ENCODE measurements at places on chromosomes 11 and 22.

DNA sequence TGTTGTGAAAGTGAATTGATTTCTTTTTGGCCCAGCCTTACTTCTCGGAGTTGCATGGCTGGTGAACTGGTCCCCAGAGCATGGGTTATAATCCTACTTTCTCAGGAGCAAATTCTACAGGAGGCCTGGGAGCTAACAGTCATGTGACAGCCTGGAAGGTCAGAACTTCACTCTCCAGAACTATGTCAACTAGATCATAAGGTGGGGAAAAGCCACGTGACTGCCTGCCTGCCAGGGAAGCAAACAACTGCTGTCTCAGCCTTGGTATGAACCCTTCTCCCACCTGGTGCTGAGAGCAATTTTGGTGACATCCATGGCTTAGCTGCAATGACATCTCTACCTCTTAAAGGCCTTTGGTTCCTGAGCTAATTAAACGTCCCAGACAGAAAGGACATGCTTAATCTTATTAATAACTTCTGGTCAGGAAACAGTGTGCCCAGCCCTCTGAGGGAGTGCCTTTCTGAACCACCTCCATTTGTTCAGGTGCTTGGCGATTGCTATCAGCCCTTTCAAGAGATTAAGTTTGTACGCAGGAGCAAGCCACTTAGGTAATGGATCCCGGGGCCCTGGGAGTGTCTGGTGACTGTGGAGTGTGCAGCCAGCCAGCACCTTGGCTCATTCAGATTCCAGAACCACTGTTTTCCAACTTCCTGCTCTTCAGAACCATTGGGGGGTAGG, 1.4 kb upstream of the CREB3L1 start:
- DNase-seq = no peak

DNA sequence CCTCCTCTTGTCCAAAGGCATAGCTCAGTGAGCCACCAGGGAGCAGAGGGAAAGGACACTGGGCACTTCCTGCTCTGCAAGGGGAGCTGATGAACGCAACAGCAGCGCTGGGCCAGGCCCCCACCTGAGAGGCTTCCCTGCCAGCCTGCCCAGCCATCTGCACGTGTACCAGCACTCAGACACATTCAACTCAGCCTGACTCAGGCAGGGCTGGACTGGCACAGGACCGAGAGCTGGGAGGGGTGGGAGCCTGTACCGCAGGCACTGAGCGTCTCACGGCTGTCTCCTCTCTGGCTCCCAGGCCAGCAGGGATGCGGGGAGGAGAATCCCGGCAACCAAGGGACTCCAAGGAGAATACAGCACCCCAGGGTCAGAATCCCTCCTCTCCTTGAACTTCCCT, 411.8 kb downstream of the CTTN start:
- no peak for DNase-seq

DNA sequence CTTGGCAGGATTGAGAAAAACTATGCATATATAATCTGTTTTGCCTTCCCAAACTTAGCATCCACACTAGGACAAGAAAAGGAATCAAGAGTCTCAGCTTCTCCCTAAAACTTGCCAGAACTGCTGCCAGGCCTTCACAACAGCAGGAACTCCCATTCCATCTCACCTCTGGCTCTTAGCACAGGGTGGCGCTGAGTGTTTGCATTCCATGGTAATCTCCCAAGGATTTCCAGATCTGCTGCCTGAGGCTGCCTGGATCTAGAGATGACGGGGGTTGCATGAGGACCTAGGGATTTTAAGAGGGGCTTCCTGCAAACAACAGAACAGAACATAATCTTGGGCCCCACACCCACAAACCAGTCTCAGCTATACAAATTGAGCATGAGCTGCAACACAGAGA, 87.1 kb upstream of the OPCML start:
- DNase-seq = no peak

DNA sequence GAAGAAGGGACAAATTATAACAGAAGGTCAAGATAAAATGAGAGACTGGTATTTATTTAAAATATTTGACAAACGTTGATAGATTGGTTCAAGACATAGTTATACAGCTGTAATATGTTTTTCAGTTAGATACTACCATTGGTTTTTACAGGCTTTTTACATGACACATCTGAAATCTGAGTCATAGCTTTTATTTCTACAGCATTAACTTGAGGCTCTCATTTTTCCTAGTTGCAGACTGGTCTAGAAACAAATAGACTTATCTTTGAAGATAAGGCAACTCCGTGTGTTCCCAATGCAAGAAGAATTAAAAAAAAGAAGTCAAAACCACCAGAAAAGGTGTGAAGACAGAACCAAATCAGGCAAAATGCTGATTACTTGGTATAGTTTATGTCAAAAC, 31.3 kb downstream of the CEP57 start:
- no peak for DNase-seq

DNA sequence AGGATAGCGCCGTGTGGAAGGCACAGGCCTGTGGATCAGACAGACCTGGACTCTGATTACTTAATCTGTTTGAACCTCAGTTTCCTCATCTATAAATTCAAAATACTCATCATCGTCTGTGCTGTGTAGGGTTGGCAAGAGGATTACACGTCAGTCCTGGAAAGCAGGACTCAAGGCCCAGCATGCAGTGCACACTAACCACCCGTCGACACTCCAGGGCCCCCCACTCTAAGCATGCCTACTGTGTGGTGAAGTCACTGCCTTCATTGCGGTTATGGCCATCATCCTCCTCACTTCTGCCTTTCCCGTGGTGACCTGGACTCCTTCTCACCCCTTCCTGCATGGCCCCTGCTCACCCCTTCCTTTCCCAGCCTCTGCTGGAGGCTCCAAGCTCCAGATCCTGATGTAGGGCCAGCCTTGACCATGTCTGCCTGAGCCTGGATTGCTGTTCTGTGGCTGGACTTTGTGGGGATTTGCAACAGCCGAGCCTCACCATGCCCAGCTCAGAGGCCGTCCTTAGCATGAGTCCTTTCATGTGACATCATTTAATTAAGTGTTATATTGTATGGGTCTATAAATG, 1158.0 kb downstream of the TBC1D22A start:
- DNase-seq = no peak
